ENCODE measurements at places on chromosomes 6 and 20. TPM values are rescaled to one million over a fixed set of nuclear protein-coding genes. Genes with fewer than 3 reads are reported as not detected.

GRCh38 chr6:14010275-14010674 is 85.5 kb downstream of the RNF182 start:
- DNase-seq = no peak

DNA sequence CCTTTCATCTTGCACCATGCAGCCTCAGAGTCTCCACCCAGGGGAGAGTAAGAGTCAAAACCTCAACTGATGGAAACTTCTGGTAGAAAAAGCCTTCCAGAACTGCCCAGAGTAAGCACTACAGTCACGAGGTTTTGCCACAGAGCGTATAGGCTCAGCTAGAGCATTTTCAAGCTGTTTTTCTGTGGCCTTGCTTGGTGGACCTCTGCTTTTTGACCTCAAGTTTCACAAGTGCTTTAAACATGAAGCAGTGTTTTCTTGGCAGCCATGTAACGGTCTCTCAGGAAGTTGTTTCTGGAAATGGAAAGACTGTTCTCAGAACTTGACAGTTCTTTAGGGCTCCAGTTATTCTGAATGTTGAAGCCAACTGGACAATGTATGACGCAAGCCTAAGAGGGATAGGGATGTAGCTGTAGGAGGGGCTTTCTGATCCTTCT is 146.5 kb downstream of the ZDHHC14 start:
- DNase-seq = peak; percentile 34

- DNase-seq = no peak
Measured at GRCh38 chr6:124970243-124970642, 8.0 kb downstream of the RNF217 start.

GRCh38 chr20:48313324-48313723 is 514.5 kb downstream of the PREX1 start:
- DNase-seq = no peak

USP49 gene
- 3.3 TPM for total RNA-seq

GRCh38 chr6:111610548-111611172 is 5.0 kb upstream of the TRAF3IP2 start:
- DNase-seq = peak; percentile 27

DNA sequence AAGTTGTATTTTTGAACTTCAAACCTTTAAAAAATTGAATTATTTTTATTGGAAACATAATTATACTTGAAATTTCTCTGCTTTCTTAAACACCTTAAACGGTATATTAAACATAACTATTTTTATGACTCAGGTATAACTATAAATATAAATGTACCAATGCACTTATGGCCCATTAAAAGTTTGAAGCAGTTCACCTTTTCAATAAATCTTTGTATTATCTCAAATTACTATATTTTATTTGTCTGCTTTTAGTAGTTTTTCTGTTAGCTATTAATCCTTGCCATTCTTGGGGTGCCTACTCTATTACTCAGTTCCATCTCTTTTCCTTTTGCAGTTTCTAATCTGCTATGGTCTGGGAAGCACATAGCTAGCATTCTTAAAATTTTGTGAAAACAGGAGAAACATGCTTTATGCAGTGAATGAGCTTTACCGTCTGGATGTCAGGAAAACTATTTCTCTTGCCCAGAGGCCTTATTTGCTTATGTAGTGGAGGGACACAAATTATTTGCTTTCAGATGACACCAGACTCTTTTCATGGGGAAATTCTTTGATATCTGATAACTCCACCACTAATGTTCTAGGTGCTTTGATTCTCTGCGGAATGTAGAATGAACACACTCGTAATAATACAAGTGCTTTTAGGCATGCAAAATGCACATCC is 378.9 kb upstream of the CITED2 start:
- no peak for DNase-seq

DNA sequence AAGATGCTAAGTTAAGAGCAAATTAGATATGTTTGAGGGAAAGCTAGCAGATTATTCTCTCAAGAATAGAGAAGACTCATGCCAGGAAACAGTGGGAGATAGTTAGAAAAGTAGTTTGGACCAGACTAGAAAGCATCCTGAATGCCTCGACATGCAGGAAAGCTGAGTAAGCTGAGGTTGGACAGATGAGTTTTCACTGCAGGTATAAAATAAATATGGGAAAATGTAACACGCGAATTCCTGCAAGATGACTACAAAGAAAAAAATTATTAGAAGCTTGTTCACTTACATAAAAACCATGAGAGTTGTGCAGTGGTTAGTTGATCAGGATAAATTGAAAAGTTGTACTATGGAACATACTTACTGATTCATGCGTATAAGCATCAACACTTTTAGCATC is 484.2 kb upstream of the MANEA start:
- DNase-seq = no peak
